ENCODE measurements at places on chromosomes 1 and 21.

DNA sequence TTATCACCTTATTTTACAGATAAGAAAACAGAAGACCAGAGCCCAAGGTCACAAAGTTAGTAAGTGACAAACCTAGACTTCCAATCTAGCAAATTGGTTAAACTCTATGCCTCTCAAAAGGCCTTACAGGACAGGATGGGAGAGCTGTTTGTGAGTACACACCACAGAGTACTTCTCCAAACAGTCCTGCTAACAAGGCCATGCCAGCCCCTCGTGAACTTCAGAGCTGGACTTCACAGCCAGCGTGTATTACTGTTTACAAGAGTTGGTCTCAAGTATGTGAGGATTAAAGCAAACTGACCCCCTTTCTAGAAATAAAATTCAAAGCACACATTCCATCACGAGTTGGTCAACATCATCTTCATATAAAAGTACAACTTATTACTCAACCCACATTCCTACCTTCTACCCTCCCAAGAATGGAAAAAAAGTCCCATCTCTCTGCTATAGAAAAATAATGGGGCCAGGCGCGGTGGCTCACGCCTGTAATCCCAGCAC, 19.8 kb upstream of the UBR4 start:
- no peak for DNase-seq

DNA sequence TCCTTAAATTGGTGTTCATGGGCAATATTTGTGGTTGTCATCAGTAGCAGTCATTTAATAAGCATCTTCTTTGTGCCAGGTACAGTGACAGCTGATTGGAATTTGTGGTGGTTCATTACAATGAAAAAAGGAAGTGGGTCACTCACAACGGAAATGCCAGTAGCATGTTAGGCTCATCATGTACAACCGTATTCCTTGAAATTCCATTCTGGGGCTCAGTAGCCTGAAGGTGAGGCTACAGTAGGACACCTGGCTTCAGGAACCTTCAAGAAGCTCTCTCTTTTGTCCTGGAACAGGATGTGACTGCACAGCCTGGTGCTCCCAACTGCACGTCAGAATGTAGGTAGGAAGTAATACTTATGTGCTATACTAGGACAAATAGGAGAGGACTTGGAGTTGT, 93.9 kb downstream of the ST3GAL3 start:
- DNase-seq = no peak

DNA sequence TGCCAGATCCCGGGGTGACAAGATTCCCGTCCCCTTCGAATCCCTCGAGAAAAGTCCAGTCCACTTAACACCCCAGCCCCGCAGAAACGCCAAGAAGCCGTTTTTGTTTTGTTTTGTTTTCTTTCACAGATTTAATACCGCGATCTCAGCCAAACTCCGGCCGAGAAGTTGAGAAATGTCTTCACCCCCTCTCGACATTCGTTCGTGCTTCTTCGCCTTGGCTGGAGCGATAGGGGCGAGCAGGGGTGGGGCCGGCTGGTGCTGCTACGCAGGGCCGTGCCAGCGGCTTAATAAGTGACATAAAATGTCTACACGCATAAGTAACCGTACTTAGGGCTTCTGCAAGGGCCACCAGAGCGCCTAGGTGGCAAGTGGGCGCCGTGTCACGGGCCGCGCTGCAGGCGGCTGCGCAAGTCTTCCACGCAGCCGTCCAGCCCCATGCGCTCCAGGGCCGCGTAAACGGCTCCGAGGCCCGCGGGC, 4.9 kb downstream of the TNFRSF25 start:
- DNase-seq = no peak

DNA sequence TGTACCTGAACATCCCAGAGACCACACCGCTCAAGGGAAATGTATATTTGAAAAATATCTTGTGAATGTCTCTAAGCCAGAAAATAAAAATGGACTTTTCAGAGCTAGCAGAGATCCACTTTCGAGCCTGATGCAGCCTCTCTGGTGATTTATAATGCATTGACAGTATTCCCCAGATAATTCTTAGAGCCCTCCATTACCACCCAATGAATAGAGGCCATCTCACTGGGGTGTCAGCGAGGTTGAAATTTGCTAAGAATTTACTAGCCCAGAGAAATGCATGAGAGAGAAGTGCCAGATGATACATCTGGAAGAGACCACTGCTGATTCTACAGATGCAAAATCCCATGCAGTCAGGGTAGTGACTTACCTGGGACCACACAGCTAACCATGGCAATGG, 25.5 kb upstream of the NTPCR start:
- no peak for DNase-seq

DNA sequence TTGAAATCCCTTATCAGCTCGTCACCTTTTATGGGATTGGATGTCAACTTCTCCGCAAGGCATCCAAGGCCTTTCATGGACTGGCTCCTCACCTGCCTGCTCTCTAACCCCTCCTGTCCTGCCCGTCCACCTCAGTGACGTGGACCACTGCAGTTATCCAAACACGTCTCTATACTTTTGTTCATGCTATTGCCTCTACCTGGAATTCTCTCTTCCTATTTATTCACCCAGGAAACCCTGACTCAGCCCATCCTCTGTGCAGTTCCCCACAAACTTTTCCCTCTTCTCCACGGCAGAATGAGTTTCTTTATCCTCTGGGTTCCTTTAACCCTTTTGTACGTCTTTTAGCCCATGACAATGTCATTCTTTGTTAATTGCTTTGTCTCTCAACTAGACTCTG, 5.1 kb upstream of the UTP25 start:
- no peak for DNase-seq

DNA sequence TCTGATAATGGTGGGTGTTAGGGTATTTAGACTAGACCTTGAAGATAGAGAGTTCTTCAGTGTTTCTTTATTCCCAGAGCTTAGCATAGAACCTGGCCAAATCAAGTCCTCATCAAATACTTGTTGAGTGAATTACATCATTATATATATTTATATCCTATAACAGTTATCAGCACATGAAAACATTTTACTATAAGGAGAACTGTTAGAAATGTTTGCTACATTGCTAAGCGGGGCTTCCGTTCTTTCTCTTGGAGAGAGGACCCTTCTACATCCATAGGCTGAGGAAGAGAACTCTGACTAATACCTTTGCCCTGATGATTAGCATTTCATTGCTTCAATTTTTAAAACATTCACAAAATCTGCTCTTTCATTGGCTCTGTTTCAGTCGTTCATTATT, 66.5 kb upstream of the NBL1 start:
- DNase-seq = no peak

DNA sequence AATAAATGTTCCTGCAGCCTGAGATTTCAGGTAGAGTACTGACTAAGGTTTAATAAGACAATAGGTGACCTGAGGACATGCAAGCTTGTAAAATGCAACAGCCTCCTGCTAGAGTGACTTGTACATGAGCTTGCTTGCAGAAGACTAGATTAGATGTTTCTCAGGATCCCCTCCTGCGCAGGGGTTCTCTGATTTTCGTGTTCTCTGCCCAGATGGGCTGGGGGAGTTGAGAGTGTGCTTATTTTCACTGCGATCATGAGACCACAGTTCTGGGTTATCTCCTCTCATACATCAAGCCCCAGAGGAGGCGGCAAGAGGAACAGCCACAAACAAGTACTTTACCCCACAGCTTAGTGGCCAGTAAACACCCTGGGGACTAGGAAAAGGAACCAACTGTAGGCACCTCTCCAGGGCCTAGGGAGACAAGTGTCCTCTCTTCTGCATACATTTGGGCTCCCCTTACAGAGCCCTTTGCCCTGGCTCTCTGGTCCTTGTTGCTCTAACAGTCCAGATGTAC, 8.0 kb downstream of the TMEM81 start:
- no peak for DNase-seq

DNA sequence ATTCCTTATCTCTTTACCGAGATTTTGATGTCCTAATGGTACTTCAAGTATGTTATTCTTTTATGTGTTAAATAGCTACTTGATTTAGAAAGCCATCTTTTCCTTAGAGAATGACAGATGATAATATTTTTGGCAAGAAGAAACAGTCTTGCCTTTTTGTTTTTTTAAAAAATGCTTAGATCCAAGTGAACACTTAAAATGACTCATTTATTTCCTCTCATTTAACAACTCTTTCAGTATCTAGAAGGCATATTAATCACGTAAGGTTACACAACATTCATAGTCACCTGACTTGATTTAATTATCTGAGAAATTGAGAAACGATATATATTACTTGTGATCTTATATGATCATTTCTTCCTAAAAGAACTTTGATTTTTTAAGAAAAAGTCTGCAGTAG, 52.4 kb downstream of the SUCO start:
- DNase-seq = no peak

GRCh38 chr1:235087906-235088305, 40.7 kb downstream of the TOMM20 start:
- DNase-seq = no peak

DNA sequence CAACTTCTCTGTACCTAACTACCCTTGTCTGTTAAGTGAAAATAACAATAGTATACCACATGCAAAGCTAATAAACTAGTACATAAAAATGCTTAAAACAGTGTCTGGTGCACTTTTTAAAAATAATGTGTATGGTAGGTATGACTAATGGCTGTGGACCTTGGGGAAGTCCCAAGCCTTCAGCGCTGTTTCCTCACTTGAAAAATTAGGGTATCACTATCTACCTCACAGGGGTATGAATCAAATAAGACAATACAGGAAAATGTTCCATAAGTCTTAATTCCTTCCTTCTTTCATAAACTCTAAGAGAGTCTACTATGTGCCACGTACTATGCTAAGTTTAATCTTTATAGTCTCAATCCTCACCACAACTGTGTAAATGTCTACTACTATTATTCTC, 32.0 kb downstream of the EGLN1 start:
- DNase-seq = no peak

DNA sequence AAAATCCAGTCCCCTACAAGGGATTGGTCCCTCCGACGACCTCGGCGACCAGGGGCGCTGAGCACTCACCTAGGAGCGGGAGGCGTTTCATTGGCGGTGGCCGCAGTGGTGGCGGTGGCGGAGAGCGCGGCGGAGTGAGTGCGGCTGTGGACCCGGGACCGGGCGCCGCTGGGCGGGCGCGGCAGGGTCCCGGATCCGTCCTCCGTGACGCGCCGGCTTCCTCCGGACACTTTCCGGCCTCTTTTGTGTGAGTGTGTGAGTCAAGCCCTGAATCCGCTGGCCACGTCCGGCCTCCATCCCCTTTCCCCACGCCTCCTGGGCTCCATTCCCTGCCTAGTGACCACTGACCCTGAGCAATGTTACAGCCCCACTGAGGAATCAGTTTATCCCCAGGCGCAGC, at the start of gene ADGRL4:
Gene ADGRL4 (minus strand): TSS at position 167 of the 400 bp plus-strand sequence. CDS start 76 bp downstream, at position 91.
- DNase-seq = no peak

DNA sequence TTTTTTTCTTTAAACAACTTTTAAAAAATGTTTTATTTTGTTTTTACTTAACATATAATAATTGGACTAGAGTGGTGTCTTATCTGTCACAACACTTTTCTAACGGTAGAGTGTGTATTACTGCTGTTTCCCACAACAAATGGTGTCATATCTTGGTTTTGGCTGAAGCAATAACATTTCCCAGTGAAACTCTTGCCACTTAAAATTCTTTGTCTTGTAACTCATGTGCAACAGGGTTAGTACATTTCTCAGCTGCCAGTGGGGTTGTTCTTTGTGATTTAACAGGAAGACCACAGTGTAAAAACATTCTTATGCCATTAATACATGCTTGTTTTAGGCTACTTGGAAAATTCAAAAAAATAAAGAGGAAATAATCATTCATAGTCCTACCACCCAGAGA, 43.5 kb downstream of the ALPL start:
- no peak for DNase-seq

- no peak for DNase-seq
Observed at GRCh38 chr1:228265167-228265566, 57.3 kb downstream of the OBSCN start.

DNA sequence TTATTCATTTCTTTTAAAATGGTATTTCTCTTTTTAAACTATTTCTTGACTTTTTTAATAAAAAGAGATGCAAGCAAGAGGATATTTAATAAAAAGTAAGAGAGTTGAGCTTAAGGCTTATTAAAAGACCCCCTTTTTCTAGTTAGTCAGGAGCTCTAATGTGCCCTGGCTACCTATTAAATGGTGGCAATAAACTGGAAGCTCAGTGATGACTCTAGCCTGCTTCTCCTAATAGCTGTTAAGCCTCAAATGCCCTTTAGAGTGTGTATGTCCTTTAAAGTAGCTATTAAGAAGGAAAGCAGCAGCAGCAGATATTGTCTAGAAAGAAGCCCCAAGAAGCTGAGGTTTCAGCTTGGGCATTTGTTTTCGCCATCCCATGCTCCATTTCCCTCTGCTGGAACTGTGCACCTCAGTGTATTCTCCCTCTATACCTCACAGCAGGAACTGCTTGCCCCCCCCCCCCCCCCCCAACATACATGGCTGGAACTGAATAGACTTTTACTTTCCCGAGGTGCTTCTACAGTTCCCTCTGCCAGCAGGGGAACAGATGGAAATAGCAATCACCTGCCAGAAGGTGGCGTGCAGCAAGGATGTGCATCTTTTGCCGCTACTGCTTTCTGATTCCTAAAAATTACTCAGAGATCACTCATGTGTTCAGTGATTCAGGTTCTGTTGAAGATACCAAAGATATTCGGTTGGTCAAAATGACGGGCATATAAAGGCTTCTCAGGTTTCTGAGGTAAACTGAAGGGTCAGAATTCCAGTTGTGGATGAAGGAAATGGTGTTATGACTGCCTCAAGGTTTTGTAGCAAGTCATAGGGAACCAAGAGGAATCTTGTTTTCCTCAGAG, 2.5 kb downstream of the RGS4 start:
- DNase-seq = no peak

GRCh38 chr1:197198911-197199310, 52.4 kb upstream of the ASPM start:
- no peak for DNase-seq

- no peak for DNase-seq
Observed at GRCh38 chr1:116854403-116854690, 55.4 kb upstream of the PTGFRN start.

- no peak for DNase-seq
Observed at GRCh38 chr1:64173336-64173940, 30.0 kb upstream of the UBE2U start.

DNA sequence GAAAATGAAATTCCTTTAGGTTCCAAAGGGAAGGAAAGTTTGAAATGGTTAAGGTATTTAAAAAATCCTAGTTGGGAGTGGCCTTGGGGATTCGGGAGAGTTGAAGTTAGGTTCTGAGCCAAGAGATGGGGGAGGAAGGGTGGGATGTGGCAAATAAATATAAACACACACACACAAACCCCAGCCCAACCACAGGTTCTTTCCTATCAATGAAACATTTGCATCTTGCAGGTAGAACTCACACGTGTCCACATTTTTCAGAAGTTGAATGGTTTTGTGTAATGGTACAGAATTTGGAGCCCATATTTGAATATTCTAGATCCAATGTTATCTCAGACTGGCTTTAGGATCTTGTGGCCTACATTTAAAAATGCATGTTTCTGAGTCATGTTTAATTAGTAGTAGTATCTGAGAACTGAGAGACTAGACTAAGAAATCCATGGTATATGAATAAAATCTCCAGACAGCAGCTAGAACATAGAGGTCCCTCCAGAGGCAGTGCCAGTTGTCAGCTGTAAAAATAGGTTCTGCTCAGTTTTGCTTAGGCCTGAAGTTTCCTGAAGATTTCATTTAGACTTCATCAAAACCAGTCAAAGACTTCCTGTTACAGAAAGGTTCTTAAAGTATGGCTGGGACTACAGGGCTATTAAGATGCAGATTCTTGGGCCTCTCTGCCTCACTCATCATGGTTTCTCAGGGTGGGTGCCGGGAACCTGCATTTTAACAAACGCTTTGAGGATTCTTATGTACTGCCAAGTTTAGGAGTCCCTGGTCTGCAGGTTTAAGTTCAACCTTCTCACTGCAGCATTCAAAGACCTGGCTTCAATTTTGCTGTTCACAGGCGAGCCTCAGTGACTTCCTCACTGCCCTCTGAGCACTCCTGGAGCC, 21.3 kb downstream of the RUNX1 start:
- DNase-seq = peak; percentile 25

All from T-helper 1 cell (primary cell).